Endothelial cell of umbilical vein (primary cell): ENCODE measurements at places on chromosomes 7 and 10.

DNA sequence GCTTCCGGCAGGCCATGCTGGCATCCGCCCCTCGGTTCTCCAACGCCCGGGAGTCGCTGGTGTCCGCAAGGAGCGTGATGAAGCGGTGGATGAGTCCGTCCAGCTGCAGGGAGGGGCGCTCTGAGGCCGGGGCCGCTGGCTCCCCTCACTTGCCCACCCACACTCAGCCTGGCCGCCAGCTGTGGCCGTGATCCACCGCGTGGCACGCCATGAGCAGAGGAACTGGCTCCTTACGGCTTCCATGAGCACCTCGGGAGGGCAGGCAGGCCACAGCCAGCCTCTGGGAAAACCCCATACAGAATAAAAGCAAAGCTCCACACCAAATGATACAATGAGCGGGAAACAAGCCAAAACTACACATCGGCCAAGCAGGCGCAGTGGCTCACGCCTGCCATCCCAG lies 15.5 kb upstream of the MICALL2 start:
- DNase-seq = no peak

DNA sequence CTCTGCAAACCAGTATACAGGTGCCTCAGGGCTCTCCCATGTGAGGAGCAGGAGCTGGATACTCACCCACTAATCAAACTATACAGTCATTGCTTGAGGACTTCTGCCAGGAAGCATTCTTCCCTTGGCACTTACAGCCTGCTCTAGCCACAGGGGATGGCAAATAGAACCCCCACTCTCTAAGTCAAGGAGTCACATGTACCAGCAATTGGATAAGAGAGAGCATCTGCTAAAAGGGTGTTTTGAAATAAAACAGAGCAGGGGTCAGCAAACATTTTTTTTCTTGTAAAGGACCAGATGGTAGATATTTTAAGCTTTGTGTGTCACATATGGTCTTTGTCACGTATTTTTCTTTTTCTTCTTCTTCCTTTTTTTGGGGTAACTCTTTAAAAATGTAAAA lies 865.2 kb upstream of the GHITM start:
- DNase-seq = no peak

- peak; percentile 51 for DNase-seq
Observed at GRCh38 chr7:28272461-28272877, 91.9 kb upstream of the JAZF1 start.

GRCh38 chr7:23020742-23021401 lies 6.9 kb upstream of the HYCC1 start:
- peak; percentile 60 for DNase-seq

DNA sequence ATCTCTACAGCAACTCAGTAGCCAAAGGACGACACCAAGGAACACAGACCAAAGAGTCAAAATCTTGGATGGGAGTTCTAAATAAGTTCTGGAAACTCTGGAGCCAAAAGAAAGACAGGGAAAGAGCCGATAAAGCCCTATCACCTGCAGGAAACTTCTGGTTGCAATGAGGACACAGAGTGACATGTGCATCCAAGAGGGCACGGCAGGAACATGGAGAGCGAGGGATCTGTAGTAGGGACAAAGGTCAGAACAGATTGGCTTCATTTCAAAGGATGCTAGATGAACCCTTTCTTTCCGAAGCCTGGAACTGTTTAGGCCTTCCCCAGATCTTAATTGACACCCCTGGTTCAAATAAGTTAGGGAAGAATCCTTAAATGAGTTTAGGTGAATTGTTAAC lies 39.5 kb downstream of the CACNA2D1 start:
- no peak for DNase-seq
